ENCODE measurements at places on chromosomes 2 and 18. TPM values are rescaled to one million over a fixed set of nuclear protein-coding genes. Genes with fewer than 3 reads are reported as not detected.

DNA sequence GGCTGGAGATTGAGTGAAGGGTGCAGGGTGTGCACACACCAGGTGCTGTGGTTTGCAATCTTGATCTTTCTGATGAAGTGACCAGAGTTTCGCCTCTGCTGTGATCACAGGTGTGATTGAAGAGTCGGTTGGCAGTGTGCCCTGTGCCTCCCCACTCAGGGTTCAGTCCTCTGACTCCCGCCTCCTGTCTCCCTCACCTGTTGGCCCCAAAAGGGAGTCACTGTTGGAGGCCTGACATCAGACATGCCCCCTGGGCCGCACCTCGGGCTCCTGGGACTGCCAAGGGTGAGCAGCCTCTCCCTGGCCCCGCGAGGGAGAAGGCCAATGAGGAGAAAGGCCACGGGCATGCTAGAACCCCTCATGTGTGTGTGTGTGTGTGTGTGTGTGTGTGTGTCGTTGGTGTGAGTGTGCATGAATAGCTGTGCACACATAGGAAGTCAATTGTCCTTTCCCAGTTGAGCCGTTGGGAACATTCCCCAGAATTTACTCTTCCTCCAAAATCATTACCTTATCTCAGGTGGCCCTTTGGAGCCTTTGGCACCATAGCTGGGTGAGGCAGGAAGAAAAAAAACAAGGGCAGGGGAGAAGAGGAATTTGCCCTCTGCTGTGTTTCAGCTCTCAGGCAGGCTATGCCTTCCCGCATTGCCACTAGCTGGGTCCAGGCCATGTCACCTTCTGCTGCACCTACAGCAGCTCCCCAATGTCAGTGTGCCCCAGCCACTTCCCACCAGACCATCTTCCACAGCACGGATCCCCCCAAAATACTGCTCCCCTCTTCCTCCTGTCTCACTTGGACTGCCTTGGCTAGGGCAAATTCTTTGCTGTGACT is 78.1 kb upstream of the LAPTM4A start:
- no peak for DNase-seq

GRCh38 chr2:36663851-36664695 is 32.4 kb upstream of the VIT start:
- DNase-seq = no peak

DNA sequence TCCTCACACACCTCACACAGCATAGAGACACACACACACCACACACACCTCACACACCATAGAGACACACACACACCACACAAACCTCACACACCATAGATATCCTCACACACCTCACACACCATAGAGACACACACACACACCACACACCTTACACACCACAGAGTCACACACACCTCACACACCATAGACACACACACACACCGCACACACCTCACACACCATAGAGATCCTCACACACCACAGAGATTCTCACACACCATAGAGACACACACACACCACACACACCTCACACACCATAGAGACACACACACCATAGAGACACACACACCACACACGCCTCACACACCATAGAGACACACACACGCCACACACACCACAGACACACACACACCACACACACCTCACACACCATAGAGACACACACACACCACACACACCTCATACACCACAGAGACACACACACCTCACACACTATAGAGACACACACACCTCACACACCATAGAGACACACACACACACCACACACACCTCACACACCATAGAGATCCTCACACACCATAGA is 270.6 kb downstream of the CYRIA start:
- DNase-seq = no peak

GRCh38 chr18:47915229-47915628 is 15.2 kb downstream of the SMAD2 start:
- no peak for DNase-seq

DNA sequence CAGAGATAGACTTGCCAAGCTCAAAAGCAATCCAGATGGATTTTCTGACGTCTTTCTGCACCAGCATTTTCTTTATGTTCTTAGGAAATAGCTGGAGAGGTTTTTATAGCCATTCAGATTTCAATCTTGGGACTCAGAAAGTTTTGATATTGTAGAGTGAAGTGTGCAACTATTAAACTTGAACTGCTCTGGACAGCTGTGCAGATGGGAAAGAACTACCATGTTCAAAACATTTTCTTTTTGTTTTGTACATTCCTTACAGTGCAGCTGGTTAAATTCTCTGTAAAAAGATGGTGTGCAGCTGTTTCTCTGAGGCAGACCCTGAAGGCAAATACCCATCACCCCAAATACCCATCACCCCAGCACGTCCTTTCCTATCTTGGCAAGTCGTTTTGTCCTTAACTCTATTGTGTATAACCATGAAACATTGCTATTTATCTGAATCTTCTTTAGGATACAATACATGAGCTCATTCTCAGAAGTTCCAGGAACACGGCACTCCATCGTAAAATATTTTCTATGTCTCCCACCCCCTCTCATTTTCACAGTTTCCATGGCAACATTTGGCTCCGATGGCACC is 38.8 kb downstream of the AQP4 start:
- DNase-seq = no peak

- no peak for DNase-seq
These were observed 218.6 kb downstream of the KCNE4 start for GRCh38 chr2:223270548-223270947.

DNA sequence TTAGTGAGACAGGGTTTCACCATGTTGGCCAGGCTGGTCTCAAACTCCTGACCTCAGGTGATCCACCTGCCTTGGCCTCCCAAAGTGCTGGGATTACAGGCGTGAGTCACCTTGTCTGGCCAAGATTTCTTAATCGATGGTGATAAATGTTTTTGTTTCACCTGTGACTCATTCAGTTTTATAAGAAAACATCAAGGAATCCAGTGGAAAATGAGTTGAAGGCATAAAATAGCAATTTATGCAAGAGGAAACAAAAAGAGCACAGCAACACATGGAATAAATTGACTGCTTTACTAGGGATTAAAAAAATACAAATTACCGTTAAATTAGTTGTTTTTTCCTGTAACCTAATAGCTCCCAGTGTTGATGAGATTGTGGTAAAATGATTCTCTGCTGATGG is 80.2 kb downstream of the CDK15 start:
- no peak for DNase-seq

- DNase-seq = no peak
These were observed 20.0 kb downstream of the STEAP3 start for GRCh38 chr2:119243621-119244020.

- DNase-seq = no peak
These were observed 28.6 kb upstream of the NEMP2 start for GRCh38 chr2:190563109-190563508.

DNA sequence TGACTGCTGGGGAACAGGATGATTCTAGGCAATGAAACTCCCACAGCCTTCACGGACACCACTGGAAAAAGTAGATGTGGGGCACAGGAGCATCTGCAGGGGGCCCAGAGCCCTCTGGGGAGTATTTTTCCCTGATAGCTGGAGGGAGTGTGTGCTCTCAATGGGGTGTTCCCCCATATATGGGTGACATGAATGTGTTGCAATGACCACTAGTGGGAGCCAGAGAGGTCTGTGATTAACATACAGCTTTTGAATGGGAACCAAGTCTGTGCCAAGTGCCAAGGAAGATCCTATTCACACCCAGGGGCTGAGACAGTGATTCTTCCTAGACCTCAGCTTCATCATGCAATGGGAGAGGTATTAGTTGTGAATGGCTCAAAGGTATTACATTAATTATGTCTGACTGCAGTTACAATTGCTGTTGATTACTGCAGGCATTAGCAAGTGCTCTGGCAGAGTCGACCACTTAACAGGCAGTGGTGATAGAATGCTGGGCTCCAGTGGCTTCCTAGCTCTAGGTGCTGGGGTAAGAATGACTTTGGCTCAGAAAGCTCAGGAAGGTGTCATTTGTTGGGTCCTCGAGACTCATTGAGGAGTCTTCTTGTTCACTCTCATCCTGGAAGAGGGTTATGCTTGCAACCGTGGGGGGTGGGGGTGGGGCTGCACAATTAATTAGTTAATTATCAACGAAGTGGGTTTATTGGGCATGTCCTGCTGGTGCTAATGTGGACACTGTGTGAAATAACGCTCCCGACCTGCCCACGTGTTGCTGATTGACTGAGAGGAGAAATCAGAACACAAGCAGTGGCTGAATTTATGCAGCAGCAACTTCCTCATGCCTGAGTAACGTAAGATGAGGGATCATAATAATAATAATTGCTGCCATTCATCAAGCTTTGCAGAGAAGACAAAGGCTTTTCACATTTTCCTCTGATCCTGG is 194.1 kb downstream of the CLIP4 start:
- no peak for DNase-seq

GRCh38 chr18:78659057-78659456 is 320.6 kb upstream of the SALL3 start:
- no peak for DNase-seq

DNA sequence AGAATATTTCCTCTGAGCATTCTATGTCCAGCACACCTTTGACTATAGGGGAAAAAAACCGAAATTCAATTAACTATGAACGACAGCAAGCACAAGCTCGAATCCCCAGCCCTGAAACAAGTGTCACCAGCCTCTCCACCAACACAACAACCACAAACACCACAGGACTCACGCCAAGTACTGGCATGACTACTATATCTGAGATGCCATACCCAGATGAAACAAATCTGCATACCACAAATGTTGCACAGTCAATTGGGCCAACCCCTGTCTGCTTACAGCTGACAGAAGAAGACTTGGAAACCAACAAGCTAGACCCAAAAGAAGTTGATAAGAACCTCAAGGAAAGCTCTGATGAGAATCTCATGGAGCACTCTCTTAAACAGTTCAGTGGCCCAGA is 79.4 kb upstream of the FAM117B start:
- DNase-seq = no peak

DNA sequence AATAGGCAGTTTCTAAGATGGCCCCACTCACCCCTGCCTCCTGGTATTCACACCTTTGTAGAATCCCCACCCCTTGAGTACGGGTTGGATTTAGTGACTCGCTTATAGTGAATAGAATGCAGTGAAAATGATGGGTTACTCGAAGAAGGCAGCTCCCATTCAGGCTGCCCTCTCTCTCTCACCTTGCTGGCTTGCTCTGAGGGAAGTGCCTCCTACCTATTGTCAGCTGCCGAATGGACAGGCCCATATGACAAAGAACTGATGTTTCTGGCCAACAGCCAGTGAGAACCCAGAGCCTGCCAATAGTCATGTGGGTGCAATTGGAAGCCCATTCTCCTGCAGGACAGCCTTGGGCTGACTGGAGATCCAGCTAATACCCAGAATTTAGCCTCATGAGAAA is 22.1 kb upstream of the RNF103 start:
- DNase-seq = no peak

DNA sequence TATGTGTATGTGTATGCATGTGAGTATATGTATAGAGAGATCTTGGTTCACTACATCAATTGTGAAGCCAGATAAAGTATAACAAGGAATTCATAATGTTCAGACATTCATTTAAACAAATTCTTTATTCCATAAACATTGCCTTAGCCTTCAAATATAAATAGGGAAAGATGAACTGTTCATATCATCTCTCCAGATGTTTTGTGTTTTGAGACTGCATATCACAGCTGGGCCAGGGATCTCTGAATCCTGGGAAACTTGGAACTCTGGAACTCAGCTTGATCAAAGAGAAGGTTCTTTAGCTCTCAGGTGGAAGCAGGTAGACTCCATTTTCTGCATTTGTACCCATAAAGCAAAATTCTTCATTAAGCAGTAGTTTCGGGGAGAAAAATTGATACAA is 272.6 kb upstream of the ETAA1 start:
- no peak for DNase-seq

- DNase-seq = peak; percentile 56
These were observed 762 bp downstream of the HDAC4 start for GRCh38 chr2:239399921-239400595.

GRCh38 chr2:174059884-174060244 is 94.7 kb upstream of the SP3 start:
- no peak for DNase-seq

GRCh38 chr2:181627545-181627944 is 29.4 kb downstream of the CERKL start:
- DNase-seq = no peak

DNA sequence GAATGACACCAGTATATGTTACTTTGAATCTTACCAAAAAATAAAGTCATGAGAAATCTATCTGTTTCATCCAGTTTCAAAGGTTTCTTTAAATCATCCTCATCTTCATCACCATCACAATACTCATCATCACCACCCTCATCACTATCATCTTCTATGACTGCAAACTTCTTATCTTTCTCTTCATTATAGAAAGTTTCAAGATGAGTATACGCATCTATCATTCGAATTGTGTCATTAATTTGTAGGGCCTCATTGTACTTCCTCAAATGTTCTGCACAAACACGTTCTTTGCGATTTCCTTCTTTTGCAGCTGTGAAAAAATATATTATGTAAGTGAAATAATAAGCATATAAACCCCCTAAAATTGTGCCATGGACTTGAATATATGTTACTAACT is 34.1 kb upstream of the FAP start:
- no peak for DNase-seq

GRCh38 chr2:40282428-40282827 is 169.5 kb downstream of the SLC8A1 start:
- DNase-seq = no peak

DNA sequence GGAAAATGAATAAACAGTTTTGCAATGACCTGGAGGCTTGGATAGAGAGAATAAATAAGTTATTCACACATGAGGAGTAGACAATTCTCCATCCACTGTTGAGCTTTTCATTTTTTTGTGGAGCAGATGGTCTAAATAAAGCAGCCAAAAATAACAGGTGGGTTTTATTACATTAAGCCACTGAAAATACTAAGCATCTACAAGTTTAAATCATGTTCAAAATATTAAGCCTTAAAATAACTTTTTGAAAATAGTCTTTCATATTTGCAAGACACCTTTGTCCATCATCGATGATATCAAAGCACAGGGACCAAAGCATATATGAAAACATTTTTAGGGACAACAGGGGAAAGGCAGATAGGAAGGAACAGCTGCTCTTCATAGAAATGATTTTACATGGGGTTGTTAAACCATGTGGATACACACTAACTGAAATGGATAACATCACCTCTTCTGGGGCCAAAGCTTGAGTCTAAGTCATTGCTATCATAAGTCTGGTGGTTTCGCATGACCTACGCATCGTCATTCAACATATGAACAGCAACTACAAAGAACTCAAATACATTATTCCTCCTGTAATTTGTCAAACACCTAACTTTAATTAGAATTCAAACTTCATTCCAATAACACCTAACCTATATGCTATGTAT is 197.6 kb upstream of the CHST9 start:
- DNase-seq = no peak

- no peak for DNase-seq
These were observed 102.4 kb downstream of the ARL4C start for GRCh38 chr2:234394450-234394849.

DNA sequence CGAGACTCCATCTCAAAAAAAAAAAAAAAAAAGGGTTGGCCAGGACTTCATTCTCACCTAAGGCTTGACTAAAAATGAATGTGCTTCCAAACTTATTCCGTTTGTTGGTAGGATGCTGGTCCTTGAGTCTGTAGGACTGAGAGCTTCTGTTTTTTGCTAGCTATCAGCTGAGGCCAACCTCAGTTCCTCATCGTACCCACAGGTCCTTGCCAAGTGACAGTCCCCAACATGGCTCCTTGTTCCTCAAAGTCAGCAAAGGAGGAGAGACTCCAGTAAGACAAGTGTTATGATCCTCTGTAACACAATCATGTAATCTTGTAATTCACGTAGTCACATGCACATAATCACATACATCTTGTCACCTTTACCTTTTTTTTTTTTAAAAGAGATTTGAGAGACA is 37.0 kb downstream of the HAUS1 start:
- DNase-seq = no peak

The EMILIN1 gene
- 44.2 TPM for total RNA-seq

The SERPINB4 gene
- total RNA-seq = not detected

The ADRA2B gene
- total RNA-seq = 0.11 TPM

The SERPINB12 gene
- not detected for total RNA-seq

The CTAGE1 gene
- not detected for total RNA-seq
